ENCODE measurements at places on chromosomes 1 and 21. TPM values are rescaled to one million over a fixed set of nuclear protein-coding genes. Genes with fewer than 3 reads are reported as not detected.

DNA sequence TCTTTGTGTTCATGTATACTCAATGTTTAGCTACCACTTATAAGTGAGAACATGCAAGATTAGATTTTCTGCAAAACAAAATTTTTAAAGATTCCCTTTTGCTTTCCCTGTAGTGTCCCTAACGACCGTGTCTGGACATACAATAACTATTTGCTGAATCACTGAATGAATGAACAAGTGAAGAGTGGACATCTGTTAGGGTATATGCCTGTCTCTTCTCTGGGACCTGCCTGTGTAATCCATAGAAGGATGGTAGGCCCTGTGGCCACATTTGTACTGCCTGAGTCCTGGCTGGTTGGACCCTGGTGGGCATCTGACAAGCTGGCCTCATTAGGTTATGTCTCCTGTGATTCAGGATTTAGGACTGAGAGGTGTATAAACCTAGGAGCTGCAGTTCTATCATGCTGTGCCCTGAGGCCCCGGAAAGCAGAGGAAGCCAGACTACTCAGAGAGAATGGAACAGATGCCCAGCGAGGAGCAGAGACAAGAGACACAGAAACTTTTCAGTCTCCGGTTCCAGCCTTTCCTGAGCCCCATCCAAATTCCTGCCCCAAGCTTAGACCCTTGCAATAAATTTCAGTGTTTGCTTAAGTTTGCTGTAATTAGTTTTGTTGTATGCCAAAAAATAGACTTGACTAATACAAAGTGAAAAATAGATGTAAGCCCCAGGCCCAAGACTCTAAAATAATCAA, 7.5 kb upstream of the NCF2 start:
- DNase-seq, result no peak

DNA sequence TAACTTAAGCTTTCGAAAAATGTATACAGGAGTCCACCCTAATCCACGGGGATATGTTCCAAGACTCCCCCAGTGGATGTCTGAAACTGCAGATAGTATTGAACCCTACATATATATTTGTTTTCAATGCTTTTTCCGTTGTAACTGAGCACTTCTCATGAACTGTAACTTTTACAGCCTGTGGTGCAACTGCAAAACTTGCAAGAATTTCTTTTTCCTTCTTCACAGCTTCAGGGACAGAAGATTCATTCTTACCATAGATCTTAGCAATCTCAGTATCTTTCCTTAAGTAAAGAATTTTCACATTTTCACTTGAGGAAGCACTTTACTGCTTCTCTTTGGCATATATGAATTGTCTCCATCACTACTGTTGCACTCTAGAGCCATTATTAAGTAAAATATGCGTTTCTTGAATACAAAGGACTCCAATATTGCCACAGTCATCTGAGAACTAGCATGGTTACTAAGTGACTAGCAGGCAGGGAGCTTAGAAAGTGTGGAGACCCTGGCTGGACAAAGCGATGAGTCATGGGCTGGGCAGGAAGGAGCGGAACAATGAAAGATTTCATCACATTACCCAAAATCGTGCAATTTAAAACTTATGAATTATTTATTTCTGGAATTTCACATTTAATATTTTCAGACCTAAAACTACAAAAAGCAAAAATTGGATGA, 14.1 kb downstream of the DPYD start:
- DNase-seq, result peak; percentile 13

- no peak for DNase-seq
These were observed 554 bp downstream of the EVA1C start for GRCh38 chr21:32413015-32413504.

- peak; percentile 20 for DNase-seq
These were observed 8.4 kb downstream of the LUZP1 start for GRCh38 chr1:23159963-23160877.

DNA sequence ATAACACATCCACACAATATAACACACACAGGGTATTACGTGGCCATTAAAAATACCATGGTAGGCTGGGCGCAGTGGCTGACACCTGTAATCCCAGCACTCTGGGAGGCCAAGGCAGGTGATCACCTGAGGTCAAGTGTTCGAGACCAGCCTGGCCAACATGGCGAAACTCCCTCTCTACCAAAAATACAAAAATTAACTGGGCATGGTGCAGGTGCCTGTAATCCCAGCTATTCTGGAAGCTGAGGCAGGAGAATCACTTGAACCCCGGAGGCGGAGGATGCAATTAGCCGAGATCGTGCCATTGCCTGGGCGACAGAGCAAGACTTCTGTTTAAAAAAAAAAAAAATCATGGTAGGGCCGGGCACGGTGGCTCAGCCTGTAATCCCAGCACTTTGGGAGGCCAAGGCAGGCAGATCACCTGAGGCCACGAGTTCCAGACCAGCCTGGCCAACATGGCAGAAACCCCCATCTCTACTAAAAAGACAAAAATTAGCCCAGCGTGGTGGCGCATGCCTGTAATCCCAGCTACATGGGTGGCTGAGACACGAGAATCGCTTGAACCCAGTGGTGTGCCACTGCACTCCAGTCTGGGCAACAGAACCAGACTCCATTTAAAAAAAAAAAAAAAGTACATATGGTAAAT, 24.1 kb upstream of the HPDL start:
- DNase-seq, result no peak

GRCh38 chr1:32892368-32893197, 6.3 kb downstream of the HPCA start:
- DNase-seq, result no peak

- DNase-seq, result no peak
These were observed 6.8 kb downstream of the MEF2D start for GRCh38 chr1:156493742-156494141.

GRCh38 chr1:29286194-29286767, 50.0 kb downstream of the PTPRU start:
- no peak for DNase-seq

- DNase-seq, result no peak
These were observed 107.5 kb downstream of the ZNF281 start for GRCh38 chr1:200302192-200302920.

GRCh38 chr1:39727221-39727931, 11.3 kb upstream of the PPIE start:
- DNase-seq, result no peak

DNA sequence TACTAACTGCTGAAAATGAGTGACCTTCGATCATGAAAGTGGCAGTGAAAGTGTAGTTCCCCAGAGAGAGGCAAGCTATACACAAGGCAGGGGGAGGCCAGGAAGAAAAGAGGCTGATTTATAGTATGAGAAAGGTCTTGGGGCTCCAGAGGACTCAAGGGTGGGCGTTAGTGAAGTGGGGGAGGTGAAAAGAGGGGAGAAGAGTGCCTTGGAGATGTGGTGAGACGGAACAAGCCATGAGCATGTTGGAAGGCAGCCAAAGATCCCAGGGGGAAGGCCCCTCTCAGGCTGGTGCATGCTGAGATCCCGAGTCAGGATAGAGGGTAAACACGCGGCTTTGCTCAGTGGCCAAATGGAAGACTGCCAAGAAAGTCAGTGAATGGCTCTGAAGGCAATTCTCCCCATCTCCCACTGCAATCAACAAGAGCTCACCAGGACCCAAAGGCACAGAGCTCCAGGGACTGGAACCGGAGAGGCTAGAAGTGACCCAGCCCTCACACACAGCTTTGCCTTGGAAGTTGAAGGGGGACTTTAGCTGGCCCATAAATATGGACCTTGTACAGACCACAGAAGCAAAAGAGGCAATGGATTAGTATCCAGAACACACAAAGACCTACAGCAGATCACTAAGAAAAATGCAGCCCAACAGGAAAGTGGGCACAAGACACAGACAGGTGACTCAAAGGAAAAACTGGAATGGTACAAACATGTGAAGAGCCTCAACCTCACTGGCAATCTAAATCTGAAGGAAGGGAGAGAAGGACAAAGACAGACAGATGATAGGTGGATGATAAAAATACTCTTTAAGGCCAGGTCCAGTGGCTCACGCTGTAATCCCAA, 49.6 kb downstream of the HSF2BP start:
- peak; percentile 89 for DNase-seq

- no peak for DNase-seq
These were observed 5.1 kb downstream of the DCST1 start for GRCh38 chr1:155038602-155039307.

DNA sequence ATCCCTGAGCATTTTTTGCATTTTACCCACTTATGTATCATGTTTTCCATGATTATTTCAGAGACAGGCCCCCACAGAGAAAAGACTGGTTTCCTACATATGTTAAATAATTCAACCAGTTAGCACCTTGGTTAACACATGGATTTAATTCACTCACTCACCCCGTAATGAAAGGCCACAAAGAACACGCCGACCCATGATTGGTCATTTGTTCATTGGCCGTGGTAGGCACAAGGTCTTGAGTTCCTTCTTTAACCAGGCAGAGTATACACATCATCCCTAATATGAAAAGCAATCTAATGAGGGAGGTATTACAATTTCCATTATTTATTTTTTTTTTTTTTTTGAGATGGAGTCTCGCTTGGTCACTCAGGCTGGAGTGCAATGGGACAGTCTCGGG, 50.6 kb downstream of the RPS6KA1 start:
- no peak for DNase-seq

GRCh38 chr1:17569200-17570139, 30.0 kb downstream of the ARHGEF10L start:
- DNase-seq, result peak; percentile 44

- DNase-seq, result no peak
These were observed 201.6 kb downstream of the SLC35F3 start for GRCh38 chr1:234106032-234106431.

DNA sequence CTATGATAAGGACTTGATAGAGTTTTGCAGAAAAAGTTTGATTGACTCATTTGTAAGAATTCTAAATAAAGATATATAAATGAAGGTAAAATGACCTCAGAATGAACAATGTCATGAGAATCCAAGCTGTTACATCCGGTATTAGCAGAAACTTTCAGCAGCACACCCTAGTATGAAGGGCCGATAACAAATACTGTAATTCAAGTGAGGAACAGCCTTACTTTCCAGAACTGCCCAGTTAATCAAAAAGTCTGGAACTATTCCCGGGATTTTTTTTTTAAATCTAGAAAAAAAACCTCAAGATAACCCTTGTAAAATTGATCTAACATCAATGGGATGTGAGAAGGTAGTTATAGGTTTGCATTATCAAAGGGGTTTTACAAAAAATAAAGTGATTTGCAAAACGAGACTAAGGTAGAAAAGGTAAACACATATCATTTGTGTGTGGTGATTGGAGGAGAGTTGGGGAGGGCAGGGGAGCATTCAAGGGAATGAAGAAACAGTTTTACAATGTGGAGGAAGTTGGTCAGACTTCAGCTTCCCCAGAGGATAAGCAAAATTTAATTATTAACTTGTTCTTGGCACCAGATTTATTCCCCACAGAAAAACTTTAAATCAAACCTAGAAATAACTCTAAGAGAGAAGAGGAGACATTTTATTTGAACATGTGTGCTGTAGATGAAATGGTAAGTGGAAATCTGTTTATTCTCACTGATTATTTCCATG, 75.9 kb upstream of the VCAM1 start:
- DNase-seq, result no peak

- no peak for DNase-seq
These were observed 149.8 kb downstream of the ETS2 start for GRCh38 chr21:38955495-38955894.

DNA sequence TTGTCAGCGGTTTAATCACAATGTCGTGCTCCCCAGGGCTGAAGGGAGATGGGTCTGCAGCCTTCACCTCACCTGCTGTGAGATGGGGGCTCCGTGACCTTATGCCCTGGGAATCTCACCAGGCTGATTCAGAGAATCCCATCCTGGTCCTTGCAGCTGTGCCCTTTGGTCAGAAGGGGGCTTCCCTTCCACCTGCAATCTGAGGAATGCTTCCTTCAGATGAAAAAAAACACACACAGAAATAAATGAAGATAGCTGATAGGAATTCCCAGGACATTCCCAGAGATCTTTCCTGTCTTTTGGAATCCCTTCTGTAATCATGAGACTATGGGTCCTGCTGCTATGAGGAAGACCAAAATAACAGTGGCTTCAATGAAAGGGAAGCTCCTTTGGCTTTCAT, 127.0 kb upstream of the VAMP3 start:
- DNase-seq, result no peak

GRCh38 chr1:190176776-190177175, 300.9 kb downstream of the BRINP3 start:
- no peak for DNase-seq

- DNase-seq, result no peak
These were observed 62.9 kb downstream of the TRABD2B start for GRCh38 chr1:47934243-47934805.

DNA sequence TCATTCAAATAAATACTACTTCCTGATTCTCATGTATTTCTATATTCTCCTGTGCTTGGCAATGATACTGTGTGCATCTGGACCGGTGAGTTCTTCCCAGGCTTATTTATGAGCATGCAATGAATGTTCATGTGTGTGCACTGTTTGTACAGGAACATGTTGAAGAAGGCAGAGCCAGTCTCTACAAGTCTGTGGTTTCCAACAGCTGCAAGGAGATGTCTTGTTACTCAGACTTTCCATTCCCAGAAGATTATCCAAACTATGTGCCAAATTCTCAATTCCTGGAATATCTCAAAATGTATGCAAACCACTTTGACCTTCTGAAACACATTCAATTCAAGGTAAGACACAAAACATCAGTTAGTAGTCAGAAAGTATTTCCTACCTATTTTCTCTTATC, 19.1 kb downstream of the FMO1 start:
- no peak for DNase-seq

DNA sequence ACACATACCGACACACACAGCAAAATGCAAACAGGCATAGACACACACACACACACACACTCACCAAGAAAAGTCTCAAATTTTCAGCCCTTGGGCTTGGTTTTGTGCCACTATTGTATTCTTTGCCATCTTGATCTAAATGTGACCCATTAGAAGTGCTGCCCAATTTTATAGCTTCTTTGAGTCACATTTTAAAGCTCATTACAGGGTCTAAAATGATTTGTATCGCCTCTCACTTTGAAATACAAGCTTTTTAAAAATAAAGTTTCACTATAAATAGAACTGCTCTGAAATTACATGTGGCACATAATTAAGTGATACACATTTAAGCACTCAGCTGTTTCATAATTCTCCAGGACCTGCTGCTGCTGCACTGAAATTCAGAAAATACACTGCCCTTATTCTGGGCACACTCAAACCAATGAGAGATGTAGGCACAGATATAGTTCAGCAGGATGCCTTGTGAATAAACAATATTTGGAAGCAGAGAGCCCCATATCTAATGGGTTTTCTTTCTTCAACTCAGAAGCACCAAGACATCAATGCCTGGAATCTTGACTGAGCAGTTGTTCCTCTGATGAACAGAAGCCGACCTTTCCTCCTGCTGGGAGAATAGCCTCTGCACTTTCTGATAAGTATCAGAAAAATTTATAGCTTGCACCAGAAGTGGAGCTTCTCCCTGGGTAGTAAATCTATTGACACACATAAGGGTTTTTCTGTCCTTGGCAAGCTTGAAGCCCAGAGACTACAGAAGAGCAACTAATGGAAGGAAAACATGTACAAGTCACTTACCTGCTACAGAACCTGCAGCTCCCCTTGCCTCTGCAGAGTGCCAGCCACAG, 37.0 kb upstream of the PLPPR4 start:
- no peak for DNase-seq

- DNase-seq, result no peak
These were observed 356.1 kb downstream of the LMO4 start for GRCh38 chr1:87684713-87685205.

The IL20 gene
- not detected for total RNA-seq

The NTNG1 gene
- total RNA-seq, result not detected

The C1orf174 gene
- total RNA-seq, result 31.4 TPM

The FMOD gene
- not detected for total RNA-seq

The SIM2 gene
- total RNA-seq, result 0.53 TPM

The TMEM61 gene
- not detected for total RNA-seq

The RAB25 gene
- 0.20 TPM for total RNA-seq

The TMEM269 gene
- total RNA-seq, result 0.15 TPM

The KIF21B gene
- total RNA-seq, result 0.13 TPM

The AMY1B gene
- total RNA-seq, result not detected

The CELA2B gene
- not detected for total RNA-seq

Measured in HepG2 (cell line).